ENCODE measurements at places on chromosomes 6 and 20.

- H3K4me3 ChIP-seq: peak overlapping the region; percentile 24
- peaks cover 8% of the 10 kb centered on the region for H3K27me3 ChIP-seq
- H3K36me3 ChIP-seq: no peaks in the 10 kb centered on the region
These were observed 3.9 kb downstream of the LAMA5 start for GRCh38 chr20:62362991-62363919.

GRCh38 chr6:16319813-16320532, 81.6 kb downstream of the GMPR start:
- no peaks in the 10 kb centered on the region for H3K27me3 ChIP-seq
- DNase-seq: no peak
- H3K27ac ChIP-seq: peak overlapping the region; percentile 94
- H3K4me3 ChIP-seq: peak overlapping the region; percentile 34

DNA sequence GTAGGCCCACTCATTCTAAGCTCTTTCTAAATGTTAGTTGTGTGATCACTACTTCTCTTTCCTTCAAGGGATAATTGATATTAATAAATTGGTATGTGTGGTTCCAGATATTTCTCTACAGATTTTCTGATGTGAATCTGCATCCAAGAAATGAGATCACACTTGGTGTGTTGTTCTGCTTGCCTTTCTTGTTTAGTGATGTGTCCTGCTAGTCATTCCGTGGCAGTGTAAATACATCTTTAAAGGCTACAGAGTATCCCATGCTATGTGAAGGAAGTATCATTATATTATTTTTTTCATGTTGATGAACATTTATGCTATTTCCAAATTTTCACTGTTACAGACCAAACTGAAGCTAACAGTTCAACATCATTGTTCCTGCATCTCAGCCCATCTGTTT, 13.2 kb downstream of the CDH26 start:
- no peaks in the 10 kb centered on the region for H3K27me3 ChIP-seq
- no peaks in the 10 kb centered on the region for H3K4me1 ChIP-seq
- no peak overlapping the region for H3K4me3 ChIP-seq
- no peaks in the 10 kb centered on the region for H3K36me3 ChIP-seq
- DNase-seq: no peak

- no peaks in the 10 kb centered on the region for H3K4me1 ChIP-seq
- H3K4me3 ChIP-seq: no peak overlapping the region
- no peak overlapping the region for H3K27ac ChIP-seq
- no peaks in the 10 kb centered on the region for H3K36me3 ChIP-seq
These were observed 248.2 kb downstream of the KHDC1L start for GRCh38 chr6:72977114-72977513.

DNA sequence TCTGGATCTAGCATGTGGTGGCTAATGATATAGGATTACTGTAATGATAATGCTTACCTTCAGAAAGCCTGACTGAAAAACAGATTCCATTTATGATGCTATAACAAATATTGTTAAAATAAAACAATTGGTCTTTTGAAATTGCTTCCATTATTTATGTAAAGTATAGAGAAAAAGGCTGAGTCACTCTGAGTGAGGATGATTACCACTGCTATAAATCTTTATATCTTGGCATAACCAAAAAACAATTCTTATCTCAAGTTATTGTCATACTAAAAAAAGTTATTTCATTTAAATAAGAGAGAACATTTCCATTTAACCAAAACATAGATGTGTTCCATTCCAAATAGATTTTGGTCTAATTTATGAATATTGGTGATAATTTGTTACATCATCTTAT, 53.0 kb upstream of the DST start:
- H3K4me1 ChIP-seq: peaks cover 10% of the 10 kb centered on the region
- no peak overlapping the region for H3K27ac ChIP-seq
- H3K27me3 ChIP-seq: no peaks in the 10 kb centered on the region
- DNase-seq: no peak
- no peak overlapping the region for H3K4me3 ChIP-seq

- H3K4me3 ChIP-seq: no peak overlapping the region
- H3K4me1 ChIP-seq: no peaks in the 10 kb centered on the region
- no peaks in the 10 kb centered on the region for H3K27me3 ChIP-seq
- DNase-seq: no peak
- H3K27ac ChIP-seq: no peak overlapping the region
These were observed 319.6 kb upstream of the QKI start for GRCh38 chr6:163094881-163095280.

- no peaks in the 10 kb centered on the region for H3K27me3 ChIP-seq
- no peak overlapping the region for H3K4me3 ChIP-seq
- no peaks in the 10 kb centered on the region for H3K36me3 ChIP-seq
- peaks cover 13% of the 10 kb centered on the region for H3K4me1 ChIP-seq
- peak overlapping the region; percentile 31 for H3K27ac ChIP-seq
These were observed 83.5 kb downstream of the NDUFAF5 start for GRCh38 chr20:13868331-13868730.

DNA sequence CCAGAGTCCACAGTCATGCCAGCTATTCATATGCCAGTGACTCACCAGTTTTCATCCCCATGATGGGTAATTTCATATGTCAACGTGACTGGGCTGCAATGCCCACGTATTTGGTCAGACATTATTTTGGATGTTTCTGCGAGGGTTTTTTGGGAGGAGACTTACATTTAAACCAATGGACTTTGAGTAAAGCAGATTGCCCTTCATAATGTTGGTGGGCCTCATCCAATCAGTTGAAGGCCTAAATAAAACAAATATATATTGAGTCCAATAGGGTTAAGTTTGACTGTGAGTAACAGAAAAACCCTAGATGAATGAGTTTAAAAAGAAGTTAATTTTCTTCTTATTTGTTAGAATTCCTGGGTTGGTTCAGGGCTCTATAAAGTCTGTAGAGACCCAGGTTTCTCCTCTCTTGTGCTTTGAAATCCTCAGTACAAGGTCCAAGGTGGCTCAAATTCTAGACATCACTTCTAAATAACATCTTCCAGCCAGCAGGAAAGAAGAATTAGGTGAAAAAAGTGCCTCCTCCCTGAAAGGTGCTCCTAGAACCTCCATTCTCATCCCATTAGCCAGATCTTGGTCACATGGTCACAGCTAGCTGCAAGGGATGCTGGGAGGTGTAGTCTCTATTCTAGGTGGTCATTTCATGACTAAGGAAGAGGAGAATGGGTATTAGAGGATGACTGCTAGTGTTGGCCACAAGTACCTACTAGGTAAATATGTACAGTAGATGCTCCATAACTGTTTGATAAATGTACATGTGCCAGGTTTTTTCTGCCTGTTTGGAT, 16.7 kb upstream of the NEDD9 start:
- H3K4me3 ChIP-seq: no peak overlapping the region
- no peaks in the 10 kb centered on the region for H3K27me3 ChIP-seq
- DNase-seq: no peak
- H3K36me3 ChIP-seq: no peaks in the 10 kb centered on the region

- no peak for DNase-seq
- H3K4me3 ChIP-seq: no peak overlapping the region
- H3K27ac ChIP-seq: no peak overlapping the region
- H3K4me1 ChIP-seq: no peaks in the 10 kb centered on the region
- H3K36me3 ChIP-seq: no peaks in the 10 kb centered on the region
These were observed 694.1 kb upstream of the MMS22L start for GRCh38 chr6:97977084-97977483.

GRCh38 chr6:54617730-54618129, 228.8 kb upstream of the FAM83B start:
- DNase-seq: no peak
- no peak overlapping the region for H3K4me3 ChIP-seq
- H3K4me1 ChIP-seq: no peaks in the 10 kb centered on the region
- no peaks in the 10 kb centered on the region for H3K27me3 ChIP-seq
- H3K27ac ChIP-seq: no peak overlapping the region
- no peaks in the 10 kb centered on the region for H3K36me3 ChIP-seq

DNA sequence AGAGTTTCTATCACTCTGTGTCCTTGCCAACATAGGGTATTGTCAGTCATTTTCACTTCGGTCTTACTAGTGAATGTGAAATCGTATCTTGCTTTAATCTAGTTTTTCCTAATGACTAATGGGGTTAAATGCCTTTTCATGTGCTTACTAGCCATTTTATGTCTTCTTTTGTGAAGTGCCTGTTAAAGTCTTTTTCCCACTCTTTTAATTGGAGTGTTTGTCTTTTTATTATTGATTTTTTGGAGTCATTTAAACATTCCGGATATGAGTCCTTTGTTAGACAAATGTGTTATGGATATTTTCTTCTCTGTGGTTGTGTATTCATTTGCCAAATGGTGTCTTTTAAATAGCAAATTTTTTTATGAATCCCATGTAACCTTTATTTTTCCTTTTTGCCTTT, 194.6 kb downstream of the CDH26 start:
- no peaks in the 10 kb centered on the region for H3K4me1 ChIP-seq
- H3K27ac ChIP-seq: no peak overlapping the region
- no peak overlapping the region for H3K4me3 ChIP-seq

GRCh38 chr6:124812067-124812466, 150.2 kb upstream of the RNF217 start:
- no peaks in the 10 kb centered on the region for H3K4me1 ChIP-seq
- H3K27me3 ChIP-seq: no peaks in the 10 kb centered on the region
- no peak overlapping the region for H3K4me3 ChIP-seq
- no peak for DNase-seq
- no peak overlapping the region for H3K27ac ChIP-seq

DNA sequence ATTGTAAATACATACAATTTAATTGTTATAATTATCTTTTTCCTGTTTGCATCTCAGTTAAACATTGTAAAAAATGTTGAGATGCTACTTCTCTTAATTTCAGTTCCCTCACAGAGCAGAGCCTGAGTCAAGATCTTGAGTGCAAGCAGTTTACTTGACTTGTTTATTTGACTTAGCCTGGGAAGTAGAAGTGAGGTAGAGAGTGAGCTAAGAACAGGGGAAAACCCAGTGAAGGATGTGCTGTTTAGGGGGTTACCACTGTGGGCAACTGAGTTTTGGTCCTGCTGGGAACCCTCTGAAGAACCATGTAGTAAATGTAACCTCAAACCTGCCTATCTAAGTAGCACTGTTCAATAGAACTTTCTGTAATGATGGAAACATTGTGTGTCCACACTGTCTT, 495.2 kb upstream of the FLRT3 start:
- H3K36me3 ChIP-seq: no peaks in the 10 kb centered on the region
- no peak overlapping the region for H3K4me3 ChIP-seq
- no peak overlapping the region for H3K27ac ChIP-seq
- no peaks in the 10 kb centered on the region for H3K27me3 ChIP-seq
- no peak for DNase-seq

DNA sequence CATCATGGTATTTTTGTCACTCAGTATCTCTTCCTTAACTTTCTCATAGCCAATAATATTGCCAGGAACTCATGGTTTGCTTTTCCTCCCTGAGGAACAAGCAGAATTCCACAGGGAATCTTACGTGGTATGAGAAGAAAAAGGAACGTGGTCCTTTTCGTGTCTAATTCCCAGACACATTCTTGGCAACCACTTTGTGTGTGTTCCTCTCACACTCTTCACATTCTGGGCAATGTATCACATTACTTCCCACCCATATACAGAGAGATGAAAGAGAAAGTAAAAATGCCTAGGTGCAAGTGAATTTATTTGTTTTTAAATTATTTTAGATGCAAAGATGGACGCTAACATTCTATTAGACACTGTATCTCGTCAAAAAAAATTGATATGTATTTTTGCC, 102.7 kb downstream of the PTPRK start:
- DNase-seq: no peak
- no peak overlapping the region for H3K27ac ChIP-seq
- H3K27me3 ChIP-seq: no peaks in the 10 kb centered on the region
- H3K4me3 ChIP-seq: no peak overlapping the region
- no peaks in the 10 kb centered on the region for H3K36me3 ChIP-seq

GRCh38 chr20:36817496-36817895, 43.9 kb upstream of the DSN1 start:
- H3K27me3 ChIP-seq: no peaks in the 10 kb centered on the region
- no peak overlapping the region for H3K4me3 ChIP-seq
- no peak overlapping the region for H3K27ac ChIP-seq
- peaks cover 50% of the 10 kb centered on the region for H3K4me1 ChIP-seq

GRCh38 chr6:21596949-21597682, 3.6 kb downstream of the SOX4 start:
- no peaks in the 10 kb centered on the region for H3K36me3 ChIP-seq
- peak overlapping the region; percentile 93 for H3K27ac ChIP-seq

DNA sequence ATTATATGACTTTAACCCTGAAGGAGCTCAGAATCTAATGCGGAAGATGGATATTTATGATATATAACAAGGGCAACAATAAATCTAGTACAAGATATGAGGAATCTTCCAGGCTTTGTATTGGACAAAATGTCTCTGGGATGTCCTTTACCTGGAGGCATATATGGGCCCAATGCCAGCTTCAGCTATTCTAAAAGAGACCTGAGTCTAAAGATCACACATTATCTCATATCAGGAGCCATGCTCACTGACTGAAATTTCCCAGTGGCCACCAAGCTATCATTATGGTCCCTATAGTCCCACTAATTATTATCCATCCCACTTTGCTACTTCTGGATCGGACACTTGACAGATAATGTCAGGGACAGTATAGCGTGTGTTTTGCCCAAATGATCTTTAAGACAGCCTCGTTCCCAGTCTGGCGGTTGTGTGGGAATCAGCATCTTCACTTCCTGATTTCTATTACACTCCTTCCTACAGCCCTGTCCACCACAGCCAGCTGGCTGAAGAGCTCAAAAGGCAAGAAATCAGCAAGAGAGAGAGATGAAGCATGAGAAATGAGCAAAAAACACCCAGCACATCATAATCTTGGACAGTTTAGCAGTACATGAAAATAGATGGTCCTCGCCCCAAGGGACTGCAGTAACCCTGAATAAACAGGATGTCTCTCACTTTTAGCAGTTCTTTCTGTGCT, 34.9 kb downstream of the KLHL31 start:
- H3K27me3 ChIP-seq: no peaks in the 10 kb centered on the region
- H3K4me1 ChIP-seq: peaks cover 22% of the 10 kb centered on the region
- H3K4me3 ChIP-seq: no peak overlapping the region
- no peak for DNase-seq
- H3K27ac ChIP-seq: no peak overlapping the region

DNA sequence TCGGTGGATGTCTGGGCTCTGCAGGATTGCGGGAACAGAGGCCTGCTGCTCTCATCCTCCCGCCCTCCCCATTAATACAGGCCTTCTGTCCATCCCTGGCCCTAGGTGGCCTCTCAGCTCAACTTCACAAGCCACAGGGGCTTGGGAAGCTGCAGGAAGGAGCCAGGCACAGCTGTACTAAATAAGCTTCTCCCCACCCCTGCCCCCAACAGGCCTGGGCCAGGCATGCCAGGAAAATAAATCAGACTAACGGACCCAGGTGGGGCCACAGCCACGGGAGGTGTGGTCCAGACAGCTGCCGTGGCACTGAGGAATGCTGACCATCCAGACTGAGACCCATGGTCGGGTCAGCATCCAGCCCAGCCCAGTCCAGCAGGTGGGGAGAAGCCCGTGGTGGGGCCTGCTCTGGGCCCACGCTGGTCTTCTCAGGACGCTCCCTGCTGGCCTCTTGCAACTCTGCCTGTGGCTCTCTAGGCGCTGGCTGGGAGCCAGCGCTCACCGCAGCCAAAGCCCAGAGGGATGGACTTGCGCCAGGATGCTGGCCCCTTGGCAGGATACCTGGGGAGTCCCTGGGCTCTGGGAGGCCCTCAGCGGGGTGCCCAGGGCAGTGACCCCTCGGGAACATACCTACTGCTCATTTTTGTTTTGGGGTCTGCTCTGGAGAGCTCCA, 8.6 kb upstream of the YTHDF1 start:
- H3K27me3 ChIP-seq: peaks cover 10% of the 10 kb centered on the region
- DNase-seq: no peak
- H3K4me3 ChIP-seq: no peak overlapping the region
- no peak overlapping the region for H3K27ac ChIP-seq
